Activated CD4-positive, alpha-beta T cell treated with anti-CD3 and anti-CD28 coated beads, Interleukin-2, amount 50 U/mL, for 16 hours (primary cell): ENCODE measurements at places on chromosomes 1 and 21.

GRCh38 chr1:62492521-62492920 is 55.7 kb downstream of the USP1 start:
- no peak for DNase-seq

GRCh38 chr1:232047473-232047872 is 420.9 kb downstream of the DISC1 start:
- no peak for DNase-seq

- no peak for DNase-seq
Measured at GRCh38 chr1:192945390-192946130, 113.6 kb downstream of the UCHL5 start.

DNA sequence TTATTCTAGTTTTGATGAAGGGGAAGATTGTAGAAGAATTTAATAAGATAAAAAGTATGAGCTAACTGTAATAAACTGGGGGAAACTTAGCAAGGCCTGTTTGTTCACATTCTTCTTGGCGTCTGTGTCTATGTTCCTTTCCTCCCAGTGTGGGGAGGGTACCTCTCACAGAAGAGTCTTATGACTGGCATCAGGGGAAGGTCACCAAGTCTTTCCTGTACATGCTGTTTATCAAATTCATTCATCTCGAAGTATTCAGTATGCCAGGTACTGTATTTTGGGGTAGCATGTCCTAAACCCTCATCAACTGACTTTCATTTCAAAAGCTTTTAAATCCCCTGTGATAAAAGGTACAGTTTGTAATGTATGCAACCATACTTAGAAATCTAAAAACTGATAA is 78.4 kb downstream of the HS2ST1 start:
- DNase-seq: no peak

DNA sequence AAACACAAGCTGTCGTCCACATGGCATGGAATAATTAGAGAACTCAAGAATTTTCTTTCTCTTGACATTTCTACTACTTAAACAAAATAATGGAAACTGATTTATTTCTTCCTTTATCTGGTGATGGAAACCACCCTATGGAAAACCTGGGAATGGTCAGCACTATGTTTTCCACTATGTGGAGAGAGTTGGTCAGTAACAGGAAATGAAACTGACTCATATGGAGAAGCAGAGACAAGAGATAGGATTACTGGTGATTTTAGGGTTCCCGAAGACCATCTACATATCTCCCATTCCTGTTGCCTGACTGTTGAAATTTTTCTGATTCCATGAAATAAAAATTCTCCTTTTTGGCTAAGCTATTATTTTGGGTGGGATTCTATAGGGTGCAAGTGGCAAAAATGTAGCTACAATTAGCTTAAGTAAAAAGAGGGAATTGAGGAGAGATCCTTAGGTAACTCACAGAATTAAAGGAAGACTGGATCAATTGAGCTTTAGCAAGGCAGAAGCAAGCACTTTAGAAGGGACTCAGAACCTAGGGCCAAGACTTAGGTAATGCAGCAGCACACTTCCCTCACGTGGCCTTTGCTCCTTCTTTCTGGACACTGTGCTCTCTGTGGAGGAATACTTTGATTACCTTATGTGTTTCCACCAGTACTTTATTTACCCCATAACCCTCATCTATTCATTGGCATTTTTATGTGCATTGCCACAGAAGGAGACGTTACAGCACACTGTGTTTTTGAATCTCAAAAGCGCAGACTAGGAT is 89.6 kb downstream of the LEPR start:
- no peak for DNase-seq

DNA sequence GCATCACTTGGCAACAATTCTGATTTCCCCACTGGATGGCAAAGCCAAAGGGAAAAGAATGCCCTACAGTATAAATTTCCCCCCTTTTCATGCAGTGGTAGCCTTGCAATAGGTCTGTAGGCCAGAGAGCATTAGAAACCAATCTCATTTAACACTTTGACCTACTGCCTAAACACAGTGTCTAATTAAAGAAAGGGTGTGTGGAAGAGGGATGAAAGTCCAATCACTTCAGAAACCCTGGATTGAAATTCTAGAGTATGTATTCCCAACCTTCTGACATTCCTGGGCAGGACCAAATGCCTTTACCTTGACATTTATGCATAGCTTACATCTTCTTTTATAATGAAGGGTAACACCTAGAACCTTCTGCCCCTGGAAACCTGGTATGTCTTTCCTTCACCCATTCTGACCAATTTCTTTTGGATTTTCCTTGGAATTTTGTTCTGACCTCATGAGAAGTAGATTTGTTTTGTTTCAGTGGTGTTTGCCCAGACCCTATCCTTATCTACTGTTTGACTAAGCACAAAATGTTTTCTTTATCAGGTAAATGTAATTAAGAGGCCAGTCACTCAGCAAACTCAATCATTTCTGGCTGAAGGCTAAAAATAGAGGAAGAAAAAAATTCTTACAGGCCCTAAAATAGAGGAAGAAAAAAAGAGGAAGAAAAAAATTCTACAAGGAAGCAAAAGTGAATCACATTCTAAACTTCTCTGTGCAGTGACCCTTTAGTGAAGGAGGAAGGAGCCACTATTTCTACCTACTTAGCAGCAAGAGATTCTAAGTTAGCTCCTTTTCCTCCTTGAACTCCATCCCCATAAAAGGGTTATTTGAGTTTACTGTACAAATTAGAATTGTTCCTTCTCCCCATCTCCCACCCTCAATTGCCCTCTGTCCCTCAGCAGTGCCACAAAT is 129.5 kb upstream of the DSCAM start:
- no peak for DNase-seq

- DNase-seq: no peak
Measured at GRCh38 chr1:54428837-54429518, 22.8 kb upstream of the SSBP3 start.

GRCh38 chr1:105556266-105556665 is 1500.2 kb upstream of the PRMT6 start:
- no peak for DNase-seq

GRCh38 chr21:41170442-41170841 is 2.5 kb downstream of the BACE2 start:
- peak; percentile 16 for DNase-seq

- DNase-seq: no peak
Measured at GRCh38 chr21:34364921-34365320, 1.1 kb downstream of the KCNE2 start.

DNA sequence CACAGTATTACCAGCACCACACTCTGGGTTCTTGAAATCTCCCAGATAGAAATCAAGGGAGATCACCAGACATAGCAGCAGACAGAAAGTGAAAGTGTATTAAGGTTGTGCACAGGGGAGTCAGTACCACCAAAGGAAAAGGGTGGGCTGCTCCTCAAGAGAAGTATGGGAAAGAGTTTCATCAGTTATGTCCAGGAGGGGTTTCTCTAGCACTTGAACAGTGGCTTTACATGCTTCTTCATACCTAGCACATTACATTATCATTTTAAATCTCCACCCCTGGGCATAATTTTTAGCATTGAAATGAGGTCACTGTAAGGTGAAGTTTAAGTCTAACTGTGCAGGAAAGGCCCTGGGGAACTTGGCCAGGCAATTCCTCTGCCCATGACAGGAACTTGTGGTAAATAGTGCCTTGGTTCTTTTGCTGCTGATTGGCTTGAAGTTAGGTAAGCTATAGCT is 601.0 kb downstream of the NUF2 start:
- DNase-seq: no peak

DNA sequence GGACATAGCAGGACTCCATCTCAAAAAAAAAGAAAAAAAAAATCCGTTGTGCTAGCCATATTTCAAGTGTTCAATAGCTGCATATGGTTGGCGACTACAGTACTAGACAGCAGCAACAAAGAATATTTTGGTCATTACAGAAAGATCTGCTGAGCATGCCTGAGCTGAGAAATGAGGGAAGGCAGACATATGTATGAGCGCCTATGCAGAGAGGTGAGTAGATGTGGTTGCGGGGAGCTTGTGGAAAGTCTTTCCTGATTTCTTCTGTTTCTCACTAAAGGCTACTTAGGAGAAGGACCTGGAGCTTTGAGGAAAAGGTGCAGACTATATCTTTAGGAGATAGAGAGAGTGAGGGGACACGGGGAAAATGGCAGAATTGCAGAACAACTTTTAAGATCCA is 21.0 kb upstream of the APP start:
- DNase-seq: no peak

DNA sequence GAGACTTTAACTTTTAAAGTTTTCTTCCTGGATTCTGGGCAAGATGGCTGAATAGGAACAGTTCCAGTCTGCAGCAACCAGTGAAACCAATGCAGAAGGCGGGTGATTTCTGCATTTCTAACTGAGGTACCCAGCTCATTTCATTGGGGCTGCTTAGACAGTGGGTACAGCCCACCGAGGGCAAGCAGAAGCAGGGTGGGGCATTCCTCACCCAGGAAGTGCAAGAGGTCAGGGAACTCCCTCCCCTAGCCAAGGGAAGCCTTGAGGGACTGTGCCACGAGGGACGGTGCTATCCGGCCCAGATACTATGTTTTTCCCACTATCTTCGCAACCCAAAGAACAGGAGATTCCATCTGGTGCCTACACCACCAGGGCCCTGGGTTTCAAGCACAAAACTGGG is 121.0 kb downstream of the VAV3 start:
- DNase-seq: no peak

DNA sequence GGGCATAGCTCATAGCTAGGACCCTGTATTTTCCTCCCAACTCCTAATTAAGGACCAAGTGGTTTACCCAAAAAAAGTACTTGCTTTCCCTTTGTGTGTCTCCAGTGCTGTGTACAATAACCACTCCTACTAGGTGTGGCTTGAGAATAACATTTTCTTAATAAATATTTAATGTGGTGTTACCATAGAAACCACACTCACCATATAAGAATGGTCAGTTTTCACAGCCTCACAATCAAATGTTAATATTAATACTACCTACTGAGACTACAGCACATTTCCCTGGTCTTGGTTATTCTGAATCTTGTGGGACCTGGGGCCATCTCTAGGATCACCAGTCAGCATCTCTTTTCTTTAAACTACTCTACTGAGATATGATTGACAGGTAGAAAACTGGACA is 83.5 kb upstream of the BCAR3 start:
- DNase-seq: no peak

DNA sequence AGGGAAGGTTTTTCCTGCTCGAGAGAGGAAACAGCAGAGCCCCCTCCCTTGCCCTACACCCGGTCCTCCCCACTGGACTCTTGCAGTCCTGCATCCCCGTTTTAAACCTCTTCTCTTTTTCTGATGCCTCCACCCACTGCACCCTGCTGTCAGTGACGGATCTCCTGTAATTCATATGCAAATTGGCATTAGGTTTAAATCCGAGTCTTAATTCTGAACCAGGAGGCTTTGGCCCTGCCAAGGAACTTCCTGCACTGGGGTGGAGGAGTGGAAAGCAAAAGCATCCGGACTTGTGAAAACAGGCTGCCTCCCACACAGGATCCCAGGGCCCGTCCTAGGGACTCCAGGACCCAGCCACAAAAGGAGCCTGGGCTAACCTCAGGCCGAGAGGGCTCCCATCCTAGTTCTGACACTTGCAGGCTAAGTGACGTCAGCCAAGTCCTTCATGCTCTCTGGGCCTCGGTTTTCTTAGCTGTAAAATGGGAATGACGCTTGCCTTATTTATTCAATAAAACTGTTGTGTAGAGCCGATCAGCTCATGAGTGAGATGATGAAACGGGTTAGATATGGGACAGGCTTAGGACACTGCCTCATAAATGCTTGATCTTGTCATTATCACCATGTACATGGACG is 613.3 kb downstream of the AJAP1 start:
- DNase-seq: no peak

GRCh38 chr1:24415910-24416665 is 486 bp downstream of the NIPAL3 start:
- no peak for DNase-seq

DNA sequence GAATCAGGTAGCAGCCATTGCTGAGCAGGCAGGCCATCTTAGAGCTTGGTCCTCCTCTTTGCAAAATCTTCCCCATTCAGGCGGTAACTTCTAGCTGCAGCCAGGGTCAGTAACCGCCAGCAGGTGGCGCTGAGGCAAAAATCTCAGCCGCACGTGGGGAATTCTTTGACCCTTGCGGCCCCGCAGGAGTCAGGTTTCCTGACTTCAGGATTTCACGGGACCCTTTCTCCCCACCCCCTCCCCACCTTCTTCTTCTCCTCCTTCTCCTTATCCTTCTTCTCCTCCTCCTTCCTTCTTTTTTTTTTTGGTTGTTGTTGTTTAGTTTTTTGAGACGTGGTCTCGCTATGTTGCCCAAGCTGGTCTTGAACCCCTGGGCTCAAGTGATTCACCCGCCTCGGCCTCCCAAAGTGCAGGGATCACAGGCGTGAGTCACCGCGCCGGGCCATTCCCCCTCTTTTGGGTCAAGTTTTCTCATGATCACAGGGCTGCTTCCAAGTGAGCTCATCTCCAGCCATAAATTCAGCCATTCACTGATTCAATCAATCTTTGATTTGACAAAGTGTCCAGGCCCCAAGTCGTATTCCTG is 33.4 kb upstream of the TENT5B start:
- peak; percentile 72 for DNase-seq

GRCh38 chr1:191641420-191642260 is 516.6 kb upstream of the RGS18 start:
- DNase-seq: no peak

DNA sequence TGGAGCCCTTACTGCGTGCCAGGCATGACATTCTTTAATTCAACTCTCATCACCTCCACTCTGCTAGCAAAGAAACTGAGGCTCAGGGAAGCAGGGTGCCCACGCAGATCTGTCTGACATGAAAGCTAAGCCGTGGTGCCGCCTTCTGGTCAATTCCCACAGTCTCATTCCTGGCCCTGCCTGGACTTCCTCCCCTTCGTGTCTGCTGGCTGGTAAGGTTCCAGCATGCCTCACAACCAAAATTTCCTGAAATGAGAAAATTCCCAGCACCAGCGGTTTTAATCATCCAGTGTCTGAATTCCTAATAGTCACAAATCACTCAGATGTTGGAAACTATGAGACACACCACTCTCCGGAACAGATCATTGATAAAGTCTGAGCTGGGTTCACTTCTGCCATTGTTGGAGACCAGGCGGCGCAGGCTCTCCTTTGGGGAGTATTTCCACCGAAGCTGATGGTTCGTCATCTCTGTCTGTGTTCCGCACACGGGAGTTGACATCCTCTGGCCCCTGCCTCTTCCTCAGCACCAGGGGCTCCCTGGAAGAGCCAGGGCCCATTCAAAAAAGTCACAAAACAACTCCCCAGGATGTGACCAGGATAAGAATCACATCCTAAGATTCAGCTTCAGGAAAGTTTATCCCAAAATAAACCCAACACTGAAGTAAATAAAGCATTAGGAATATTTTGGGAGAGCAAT is 167.7 kb downstream of the PLPP3 start:
- no peak for DNase-seq

- no peak for DNase-seq
Measured at GRCh38 chr1:228836427-228836826, 101.1 kb downstream of the RHOU start.
